Activated T-helper 17 cell treated with anti-CD3 and anti-CD28 coated beads, Interleukin-2, amount 50 U/mL, for 72 hours (primary cell): ENCODE measurements at places on chromosomes 2 and 18. TPM values are rescaled to one million over a fixed set of nuclear protein-coding genes. Genes with fewer than 3 reads are reported as not detected.
A peak's percentile ranks its signal among the peaks of the same experiment; 100 is the strongest.

DNA sequence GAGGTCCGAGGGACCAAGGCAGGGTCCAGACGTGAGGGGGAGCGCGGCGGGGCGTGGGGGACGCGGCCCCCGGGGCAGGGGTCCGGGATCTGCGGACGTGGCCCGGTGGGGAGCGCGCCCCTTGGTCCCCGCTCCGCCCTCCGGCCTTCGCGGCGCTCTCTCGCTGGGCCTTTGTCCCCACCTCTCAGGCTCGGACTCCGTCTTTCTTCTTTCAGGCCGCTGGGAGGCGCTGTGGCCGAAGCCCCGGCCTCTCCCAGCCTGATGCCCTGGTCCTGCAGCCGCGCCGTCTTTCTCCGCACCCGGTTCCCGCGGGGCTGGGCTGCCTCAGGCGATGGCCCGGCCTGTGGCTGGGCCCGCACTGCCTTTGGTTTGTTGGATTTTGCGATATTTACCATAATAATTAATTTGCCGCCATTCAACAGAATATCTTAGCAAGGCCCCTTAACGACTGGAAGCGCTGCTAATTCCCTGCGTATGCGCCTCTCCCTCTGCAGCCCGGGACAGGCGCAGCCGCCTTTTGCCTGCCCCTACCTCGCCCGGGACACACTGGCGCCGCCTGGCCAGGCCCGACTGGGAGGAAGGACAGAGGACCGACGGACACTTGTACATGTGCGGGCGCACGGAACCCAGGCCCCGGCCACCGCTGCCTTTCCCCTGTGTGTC lies 10.8 kb downstream of the SIX3 start:
- peaks cover 3% of the 10 kb centered on the region for H3K4me1 ChIP-seq
- H3K36me3 ChIP-seq, result no peaks in the 10 kb centered on the region
- ATAC-seq, result peak; percentile 64
- H3K4me3 ChIP-seq, result peak overlapping the region; percentile 38

- ATAC-seq, result no peak
- no peak overlapping the region for H3K4me3 ChIP-seq
- peaks cover 8% of the 10 kb centered on the region for H3K4me1 ChIP-seq
Measured at GRCh38 chr18:56825878-56826277, 174.7 kb downstream of the WDR7 start.

GRCh38 chr2:191178806-191179514 lies 28.2 kb upstream of the STAT4 start:
- no peak for ATAC-seq
- peaks cover 3% of the 10 kb centered on the region for H3K4me1 ChIP-seq
- H3K27ac ChIP-seq, result no peak overlapping the region
- no peaks in the 10 kb centered on the region for H3K27me3 ChIP-seq
- H3K4me3 ChIP-seq, result no peak overlapping the region

- peaks cover 3% of the 10 kb centered on the region for H3K27me3 ChIP-seq
- H3K4me3 ChIP-seq, result no peak overlapping the region
- no peak overlapping the region for H3K27ac ChIP-seq
- H3K4me1 ChIP-seq, result no peaks in the 10 kb centered on the region
Measured at GRCh38 chr2:161946489-161947107, 127.4 kb downstream of the DPP4 start.

DNA sequence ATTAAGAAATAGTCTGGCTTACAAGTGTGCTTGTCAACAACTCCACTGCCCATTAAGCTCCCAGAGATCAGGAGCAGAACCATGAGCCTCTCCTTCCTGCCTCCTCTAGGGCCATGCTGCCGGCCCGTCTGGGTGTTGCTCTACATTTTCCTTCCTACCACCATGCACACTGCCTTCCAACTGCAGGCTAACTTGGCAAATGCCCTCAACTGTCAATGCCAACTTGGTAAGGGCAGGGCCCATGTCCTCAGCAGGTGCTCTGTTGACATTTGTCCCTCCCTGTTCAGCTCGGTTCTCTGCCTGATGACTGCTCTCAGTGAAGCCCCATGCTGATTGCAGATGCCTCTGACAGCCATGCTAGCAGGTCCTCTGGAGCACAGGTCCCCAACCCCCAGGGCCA lies 345.2 kb downstream of the ALK start:
- no peak for ATAC-seq
- H3K4me1 ChIP-seq, result no peaks in the 10 kb centered on the region
- H3K27me3 ChIP-seq, result peaks cover 11% of the 10 kb centered on the region

GRCh38 chr2:68741805-68742306 lies 7.2 kb downstream of the ARHGAP25 start:
- ATAC-seq, result peak; percentile 36
- peak overlapping the region; percentile 56 for H3K27ac ChIP-seq
- no peak overlapping the region for H3K4me3 ChIP-seq
- H3K27me3 ChIP-seq, result no peaks in the 10 kb centered on the region

GRCh38 chr2:215826838-215827441 lies 186.4 kb downstream of the MREG start:
- H3K27me3 ChIP-seq, result no peaks in the 10 kb centered on the region
- no peaks in the 10 kb centered on the region for H3K36me3 ChIP-seq
- no peaks in the 10 kb centered on the region for H3K4me1 ChIP-seq
- no peak for ATAC-seq

- H3K27ac ChIP-seq, result no peak overlapping the region
- H3K36me3 ChIP-seq, result no peaks in the 10 kb centered on the region
- no peak for ATAC-seq
- no peak overlapping the region for H3K4me3 ChIP-seq
Measured at GRCh38 chr18:78722386-78722785, 257.2 kb upstream of the SALL3 start.

- H3K27me3 ChIP-seq, result no peaks in the 10 kb centered on the region
- no peak overlapping the region for H3K4me3 ChIP-seq
- H3K36me3 ChIP-seq, result no peaks in the 10 kb centered on the region
- no peak overlapping the region for H3K27ac ChIP-seq
- no peaks in the 10 kb centered on the region for H3K4me1 ChIP-seq
Measured at GRCh38 chr2:41920812-41921211, 127.0 kb upstream of the PKDCC start.

GRCh38 chr2:115163572-115163971 lies 721.1 kb downstream of the DPP10 start:
- peaks cover 15% of the 10 kb centered on the region for H3K27me3 ChIP-seq
- no peak overlapping the region for H3K27ac ChIP-seq
- H3K4me3 ChIP-seq, result no peak overlapping the region
- ATAC-seq, result no peak
- peaks cover 11% of the 10 kb centered on the region for H3K36me3 ChIP-seq
- no peaks in the 10 kb centered on the region for H3K4me1 ChIP-seq

- peaks cover 15% of the 10 kb centered on the region for H3K4me1 ChIP-seq
- peak overlapping the region; percentile 82 for H3K27ac ChIP-seq
- peak overlapping the region; percentile 60 for H3K4me3 ChIP-seq
Measured at GRCh38 chr2:54013996-54014395, 43.2 kb upstream of the PSME4 start.

DNA sequence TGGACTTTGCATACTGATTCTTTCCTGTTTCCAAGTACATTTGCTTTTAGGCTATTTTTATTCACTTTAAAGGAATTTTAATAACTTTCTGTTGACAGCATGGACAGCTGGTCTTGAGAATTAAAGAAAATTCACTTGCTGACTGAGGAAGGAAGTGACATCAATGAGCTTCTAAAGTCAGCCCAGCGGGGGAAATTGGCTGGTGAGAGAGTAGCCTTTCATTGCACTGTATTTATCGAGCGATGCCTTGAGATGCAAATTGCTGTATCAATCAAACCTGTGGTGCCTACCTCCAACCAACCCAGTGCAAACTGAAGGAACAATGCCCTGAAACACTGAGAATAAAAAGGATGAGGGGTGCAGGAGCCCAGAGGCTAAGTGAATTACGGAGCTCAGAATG lies 91.4 kb upstream of the AQP4 start:
- ATAC-seq, result no peak
- no peak overlapping the region for H3K4me3 ChIP-seq
- no peak overlapping the region for H3K27ac ChIP-seq
- H3K27me3 ChIP-seq, result no peaks in the 10 kb centered on the region

DNA sequence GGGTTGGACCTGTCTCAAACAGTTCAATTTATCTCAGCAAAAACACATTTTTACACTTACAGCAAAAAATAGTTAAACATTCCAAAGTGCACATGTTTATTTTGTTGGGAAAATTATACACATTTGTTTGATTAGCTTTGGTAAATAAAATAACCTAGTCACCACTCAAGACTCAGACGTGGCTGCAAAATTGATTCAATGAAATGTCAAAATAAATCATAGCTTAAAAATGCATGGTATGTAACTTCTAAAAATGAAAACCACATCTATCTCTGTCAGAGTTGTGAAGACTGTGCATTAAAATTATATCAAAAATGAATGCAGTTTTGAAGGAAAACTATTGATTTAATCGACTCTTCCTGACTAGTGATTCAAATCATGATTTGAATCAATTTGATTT lies 56.7 kb downstream of the GALNT14 start:
- no peak overlapping the region for H3K27ac ChIP-seq
- H3K4me3 ChIP-seq, result no peak overlapping the region
- no peak for ATAC-seq
- H3K27me3 ChIP-seq, result peaks cover 25% of the 10 kb centered on the region

DNA sequence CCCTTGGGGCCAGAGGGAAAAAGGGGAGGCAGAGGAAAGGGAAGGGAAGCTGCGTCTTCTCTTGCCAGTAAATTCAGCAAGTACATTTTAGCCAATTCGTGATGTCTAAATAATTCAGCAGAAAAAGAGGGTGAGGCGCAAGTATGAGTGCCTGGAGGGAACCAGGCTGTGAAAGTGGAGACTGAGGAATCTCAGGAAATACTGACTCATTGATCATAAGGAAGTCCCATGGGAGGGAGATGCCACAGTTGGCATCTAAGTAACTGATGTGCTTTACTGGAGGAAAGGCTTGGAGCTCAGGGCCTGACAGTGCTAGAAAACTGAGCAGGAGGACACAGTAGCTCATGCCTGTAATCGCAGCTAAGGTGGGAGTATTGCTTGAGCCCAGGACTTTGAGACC lies 31.1 kb downstream of the KIF5C start:
- H3K4me1 ChIP-seq, result peaks cover 17% of the 10 kb centered on the region
- H3K27me3 ChIP-seq, result no peaks in the 10 kb centered on the region
- no peak for ATAC-seq
- H3K36me3 ChIP-seq, result peaks cover 30% of the 10 kb centered on the region
- peak overlapping the region; percentile 32 for H3K27ac ChIP-seq
- no peak overlapping the region for H3K4me3 ChIP-seq

DNA sequence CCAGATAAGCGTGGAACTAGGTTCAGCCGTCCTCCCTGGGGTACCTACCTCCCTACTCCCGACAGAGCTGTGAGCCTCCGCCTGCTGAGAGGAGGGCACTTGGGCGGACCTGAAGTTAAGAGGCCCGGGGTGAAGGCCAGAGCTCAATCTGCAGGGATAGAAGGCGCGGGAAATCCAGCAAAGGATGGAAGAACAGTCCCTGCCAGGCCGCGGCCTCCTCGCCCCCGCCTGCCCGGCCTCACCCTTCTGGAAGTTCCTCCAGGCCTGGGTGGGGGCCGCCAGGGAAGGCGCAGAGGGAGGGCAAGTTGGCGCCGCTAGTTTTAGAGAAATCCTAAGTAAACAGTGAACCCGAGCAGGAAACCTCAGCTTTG lies 13.0 kb downstream of the EN1 start:
- no peak overlapping the region for H3K4me3 ChIP-seq
- H3K27ac ChIP-seq, result no peak overlapping the region
- peaks cover 65% of the 10 kb centered on the region for H3K27me3 ChIP-seq

DNA sequence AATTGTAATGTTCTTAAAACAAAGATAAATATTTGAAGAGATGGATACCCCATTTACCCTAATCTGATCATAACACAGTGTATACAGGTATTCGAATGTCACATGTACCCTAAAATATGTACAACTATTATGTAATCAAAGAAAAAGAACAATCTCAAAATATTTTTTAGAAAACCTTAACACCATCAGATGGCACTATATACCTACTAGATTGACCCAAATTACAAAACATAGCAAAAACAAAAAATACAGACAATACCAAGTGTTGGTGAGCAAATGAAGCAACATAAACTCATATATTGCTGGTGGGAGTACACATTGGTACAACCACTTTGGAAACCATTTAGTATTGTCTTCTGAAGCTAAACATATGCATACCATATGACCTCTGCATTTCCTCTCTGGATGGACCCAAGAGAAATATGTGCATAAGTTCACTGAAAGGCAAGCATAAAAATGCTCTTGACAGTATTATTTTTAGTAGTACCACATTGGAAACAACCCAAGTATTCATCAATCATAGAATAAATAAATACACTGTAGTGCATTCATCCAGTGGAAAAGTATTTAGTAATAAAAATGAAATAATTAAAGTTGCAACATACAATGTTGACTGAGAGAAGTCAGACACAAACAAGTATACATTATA lies 55.8 kb downstream of the GDF7 start:
- no peak for ATAC-seq
- peaks cover 9% of the 10 kb centered on the region for H3K4me1 ChIP-seq
- no peak overlapping the region for H3K4me3 ChIP-seq
- H3K27ac ChIP-seq, result no peak overlapping the region
- no peaks in the 10 kb centered on the region for H3K27me3 ChIP-seq
- H3K36me3 ChIP-seq, result peaks cover 44% of the 10 kb centered on the region

DNA sequence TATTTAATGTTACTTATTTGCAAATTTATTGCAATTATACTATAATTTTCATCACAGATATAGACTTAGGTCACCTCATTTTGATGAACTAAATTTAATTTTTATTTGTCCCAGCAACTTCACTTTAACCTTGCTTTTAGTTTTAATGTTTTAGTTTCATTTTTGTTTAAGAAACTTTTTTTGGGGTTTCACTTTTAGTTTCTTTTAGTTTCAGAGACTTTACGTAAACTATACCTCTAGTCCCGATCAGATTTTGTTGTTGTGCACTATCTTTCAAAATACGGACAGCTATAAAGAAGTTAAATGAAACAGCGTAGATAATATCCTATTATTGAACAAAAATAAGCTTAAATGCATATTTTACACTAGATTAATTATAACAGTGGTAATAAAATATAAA lies 460.5 kb downstream of the ERBB4 start:
- H3K36me3 ChIP-seq, result no peaks in the 10 kb centered on the region
- no peak overlapping the region for H3K4me3 ChIP-seq
- H3K27me3 ChIP-seq, result no peaks in the 10 kb centered on the region
- ATAC-seq, result no peak

DNA sequence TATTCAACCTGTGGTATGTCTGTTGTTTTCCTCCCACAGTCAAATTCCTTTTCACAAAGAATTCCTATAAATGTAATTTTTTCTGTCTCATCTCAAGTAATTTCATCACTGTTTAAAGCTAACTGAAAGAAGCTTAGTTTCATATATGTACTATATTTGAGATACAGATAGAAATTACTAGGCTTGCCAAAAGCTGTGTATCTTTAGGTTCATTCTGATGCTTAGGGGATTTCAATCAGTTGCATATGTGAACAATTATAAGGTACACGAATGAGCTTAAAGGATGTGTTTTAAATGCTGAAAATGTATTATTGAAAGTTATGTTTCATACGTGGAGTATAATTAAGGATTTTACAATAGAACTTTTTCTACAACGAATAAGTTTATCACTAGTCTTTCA lies 59.2 kb upstream of the DSG1 start:
- no peak overlapping the region for H3K27ac ChIP-seq
- H3K36me3 ChIP-seq, result no peaks in the 10 kb centered on the region
- H3K4me1 ChIP-seq, result no peaks in the 10 kb centered on the region

Gene SNORC
- total RNA-seq, result 2.0 TPM

Gene STON1
- total RNA-seq, result 3.0 TPM

Gene ACTG2
- not detected for total RNA-seq

Gene EMX1
- total RNA-seq, result not detected

Gene WDSUB1
- total RNA-seq, result 7.8 TPM

Gene SMCHD1
- 99.5 TPM for total RNA-seq

Gene YIPF4
- total RNA-seq, result 38.8 TPM

Gene SLC16A14
- total RNA-seq, result not detected

Gene LRRC30
- total RNA-seq, result not detected

Gene STRADB
- 13.6 TPM for total RNA-seq

Gene TTC31
- total RNA-seq, result 32.4 TPM

Gene INSIG2
- total RNA-seq, result 309 TPM
